ENCODE measurements at places on chromosomes 1 and 21.
A peak's percentile ranks its signal among the peaks of the same experiment; 100 is the strongest.

GRCh38 chr1:92503043-92503925, 16.6 kb upstream of the GFI1 start:
- no peak for DNase-seq

DNA sequence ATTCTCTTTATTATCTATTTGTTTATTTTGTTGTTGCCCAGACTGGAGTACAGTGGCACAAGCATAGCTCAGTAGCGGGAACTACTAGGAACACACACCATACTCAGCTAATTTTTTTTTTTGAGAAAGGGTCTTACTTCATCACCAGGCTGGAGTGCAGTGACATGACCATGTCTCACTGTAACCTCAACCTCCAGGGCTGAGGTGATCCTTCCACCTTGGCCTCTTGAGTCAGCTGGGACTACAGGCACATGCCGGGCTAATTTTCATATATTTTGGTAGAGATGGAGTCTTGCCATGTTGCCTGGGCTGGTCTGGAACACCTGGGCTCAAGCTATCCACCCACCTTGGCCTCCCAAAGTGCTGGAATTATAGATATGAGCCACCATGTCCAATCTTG, 5.3 kb upstream of the TXNIP start:
- no peak for DNase-seq

DNA sequence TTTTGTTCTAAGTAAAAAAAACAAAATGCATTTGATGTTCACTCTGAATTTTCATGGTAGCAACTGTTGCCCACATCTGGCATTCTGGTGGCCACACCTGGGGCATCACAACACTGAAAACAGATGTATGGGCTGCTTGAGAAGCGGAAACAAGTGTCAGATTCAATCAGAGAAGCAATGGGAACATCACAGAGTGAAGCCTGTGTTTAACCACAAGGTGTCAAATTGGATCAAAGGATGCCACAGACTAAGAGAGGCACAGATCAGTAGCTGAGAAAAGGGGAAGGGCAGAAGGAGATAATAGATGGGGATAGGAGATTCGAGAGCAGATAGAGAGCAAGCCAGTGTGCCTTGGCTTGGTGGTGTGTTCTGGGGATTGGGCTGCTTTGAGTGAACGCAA, 49.8 kb upstream of the MTF2 start:
- DNase-seq = no peak

GRCh38 chr1:160799641-160800040, 3.7 kb downstream of the LY9 start:
- DNase-seq = no peak

DNA sequence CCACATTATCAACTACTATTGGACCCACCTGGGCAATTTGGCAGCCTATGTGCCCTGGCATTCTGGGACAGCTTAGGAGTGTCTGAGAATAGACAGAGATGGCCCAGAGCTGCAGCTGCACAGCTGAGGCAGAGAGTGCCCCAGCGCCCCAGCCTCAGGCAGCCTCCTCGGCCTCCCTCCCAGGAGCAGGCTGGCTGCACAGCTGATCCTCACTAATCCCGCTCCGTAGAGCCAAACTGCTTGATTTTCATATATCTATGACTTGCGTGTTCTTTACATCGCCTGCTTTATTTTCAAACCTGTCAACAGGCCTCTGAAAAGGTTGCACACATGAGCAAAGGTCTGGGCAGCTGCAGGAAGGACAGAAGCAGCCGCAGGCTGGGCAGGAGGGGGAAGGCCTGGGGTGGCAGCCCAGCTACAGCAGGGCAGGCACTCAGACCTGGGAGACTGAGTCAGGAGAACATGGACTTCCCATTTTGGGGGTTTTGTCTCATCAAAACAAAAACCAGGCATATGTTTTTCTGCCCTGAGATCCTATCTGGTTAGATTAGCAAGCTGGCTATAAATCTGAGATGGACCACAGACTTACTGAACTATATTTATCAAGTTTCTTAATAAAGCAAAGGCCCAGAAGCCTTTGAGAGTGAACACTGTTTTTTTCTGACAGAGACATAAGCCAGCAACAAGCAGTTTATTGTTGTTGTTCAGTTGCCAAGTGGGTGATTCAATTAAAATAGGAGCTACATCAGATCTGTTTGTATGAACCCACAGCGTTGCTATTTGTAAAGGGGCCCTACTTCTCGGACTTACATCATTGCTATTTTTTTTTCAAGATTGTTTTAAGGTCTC, 301.8 kb upstream of the DUSP10 start:
- peak; percentile 97 for DNase-seq

GRCh38 chr1:168979276-168979675, 127.2 kb upstream of the ATP1B1 start:
- no peak for DNase-seq

GRCh38 chr1:62438163-62438562, 1.3 kb downstream of the USP1 start:
- peak; percentile 6 for DNase-seq

DNA sequence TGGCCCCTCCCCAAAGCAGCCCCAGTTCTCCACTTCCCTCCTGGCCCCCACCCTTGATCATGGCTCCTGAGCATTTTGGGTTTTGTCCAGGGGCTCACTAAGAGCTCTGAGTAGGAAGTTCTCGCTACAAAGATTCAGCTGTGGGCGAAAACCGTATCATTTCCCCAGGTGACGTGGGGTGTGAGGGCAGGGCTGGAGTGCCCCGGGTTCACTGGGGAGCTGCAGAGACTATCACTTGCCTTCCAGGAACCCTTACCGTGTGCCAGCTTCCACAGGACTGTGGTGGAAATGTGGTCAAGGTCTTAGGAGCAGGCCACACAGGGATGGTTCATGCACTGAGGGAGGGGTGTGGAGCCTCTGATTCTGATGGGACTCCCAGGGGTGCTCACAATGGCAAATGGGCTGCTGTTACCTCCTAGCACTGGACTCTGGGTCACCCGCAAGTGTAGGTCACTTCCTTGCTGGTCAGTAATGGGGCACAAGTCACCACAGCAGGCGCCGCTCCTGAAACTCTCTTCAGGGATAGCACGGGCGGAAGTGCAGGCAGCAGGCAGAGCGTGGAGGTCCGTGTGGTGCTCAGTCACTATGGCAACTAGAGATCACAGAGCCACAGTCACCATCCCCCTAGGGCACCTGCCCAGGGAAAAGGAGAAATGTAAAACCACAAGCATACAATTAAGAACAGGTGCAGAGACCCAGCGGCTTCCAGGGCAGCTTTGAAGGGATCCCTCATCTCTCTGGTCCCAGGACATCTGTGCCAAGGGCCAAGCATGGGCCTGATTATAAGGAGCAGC, 35.4 kb downstream of the RSPH1 start:
- DNase-seq = no peak

DNA sequence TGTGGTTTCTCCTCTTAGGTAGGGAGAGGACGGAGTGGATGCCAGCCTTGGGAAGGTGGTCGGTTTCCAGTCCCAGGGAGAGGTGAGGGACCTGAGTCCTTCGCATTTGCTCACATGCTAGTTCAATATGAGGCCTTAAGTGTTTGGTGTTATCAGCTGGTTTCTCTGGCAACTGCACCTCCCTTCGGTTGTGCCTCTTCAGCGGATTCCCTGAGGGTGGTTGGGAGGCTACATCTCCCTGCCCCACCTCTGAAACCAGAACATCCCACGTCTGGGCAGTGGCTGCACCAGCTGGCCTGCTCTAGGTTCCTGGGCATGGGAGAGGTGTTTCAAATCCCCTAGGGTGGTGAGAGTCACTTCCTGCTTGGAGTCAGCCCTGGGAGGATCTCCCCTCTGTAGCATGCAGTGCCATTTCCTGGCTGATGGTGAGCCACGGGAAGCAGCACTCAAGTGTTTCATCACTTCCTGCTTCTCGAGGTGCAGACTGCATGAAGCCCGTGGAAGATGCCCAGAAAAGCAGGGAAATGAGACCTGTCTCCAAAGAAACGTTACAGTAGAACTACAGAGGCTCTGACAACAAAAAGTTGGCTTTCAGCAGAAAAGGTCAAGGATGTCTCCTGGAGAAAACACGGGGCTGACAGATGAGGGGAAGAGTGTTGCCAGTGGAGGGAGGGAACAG, 4.5 kb downstream of the TMEM125 start:
- peak; percentile 81 for DNase-seq

GRCh38 chr1:61255358-61255703, 173.0 kb downstream of the NFIA start:
- peak; percentile 40 for DNase-seq

GRCh38 chr1:98077691-98078090, 156.9 kb upstream of the DPYD start:
- DNase-seq = no peak

GRCh38 chr1:208243967-208244916, at the start of gene PLXNA2:
Gene PLXNA2, minus strand, starts transcription at chr1:208244384. Its CDS starts 26,462 bp downstream, at chr1:208217922.
- peak; percentile 67 for DNase-seq

GRCh38 chr1:211638689-211639101, 36.7 kb downstream of the NEK2 start:
- peak; percentile 68 for DNase-seq

GRCh38 chr1:61245696-61246400, 163.5 kb downstream of the NFIA start:
- no peak for DNase-seq

GRCh38 chr1:183776731-183777130, 28.2 kb upstream of the RGL1 start:
- no peak for DNase-seq

GRCh38 chr1:95080879-95081278, 8.1 kb upstream of the ALG14 start:
- no peak for DNase-seq

- no peak for DNase-seq
Observed at GRCh38 chr1:196890668-196891067, 2.8 kb downstream of the CFHR4 start.

DNA sequence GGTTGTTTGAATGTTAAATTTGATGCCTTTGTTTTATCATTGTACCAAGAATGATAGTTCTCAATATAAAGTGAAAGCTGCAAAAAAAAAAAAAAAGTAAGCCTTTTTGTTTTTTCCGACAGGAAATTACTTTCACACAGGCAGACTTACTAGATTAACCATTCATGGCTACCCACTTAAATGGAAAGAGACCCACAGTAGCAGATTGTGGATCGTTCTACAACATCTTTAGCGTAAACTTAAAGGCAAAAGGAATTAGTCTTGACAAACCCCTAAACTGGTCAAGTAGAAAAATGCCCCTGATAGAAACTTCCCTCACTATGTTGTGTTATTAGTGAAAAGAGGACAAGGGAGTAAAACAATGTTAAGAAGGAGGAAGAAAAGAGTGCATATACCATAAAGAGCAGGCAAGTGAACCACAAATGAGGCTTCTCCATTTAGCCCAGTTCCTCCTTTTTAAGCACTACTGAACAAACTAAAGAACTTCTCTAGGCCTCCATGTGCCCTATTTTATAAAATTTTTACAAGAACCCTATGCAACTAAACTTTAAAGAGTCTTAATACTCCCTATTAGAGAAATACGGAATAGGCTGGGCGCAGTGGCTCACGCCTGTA, 1560.3 kb downstream of the MRPL39 start:
- no peak for DNase-seq

DNA sequence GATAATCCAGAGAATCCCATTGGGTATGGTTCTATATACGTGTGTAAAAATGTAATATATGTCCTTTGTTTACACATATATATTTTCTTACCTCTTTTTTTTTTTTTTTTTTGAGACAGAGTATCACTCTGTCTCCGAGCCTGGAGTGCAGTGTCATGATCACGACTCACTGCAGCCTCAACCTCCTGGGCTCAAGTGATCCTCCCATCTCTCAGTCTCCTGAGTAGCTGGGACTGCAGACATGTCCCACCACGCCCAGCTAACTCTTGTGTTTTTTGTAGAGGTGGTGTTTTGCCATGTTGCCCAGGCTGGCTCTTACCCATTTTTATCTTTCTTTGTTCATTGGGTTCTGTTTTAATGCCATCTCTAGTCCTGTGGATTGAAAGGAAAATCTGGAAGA, 59.5 kb downstream of the ZBTB17 start:
- no peak for DNase-seq

- no peak for DNase-seq
Observed at GRCh38 chr1:108533351-108534083, 26.4 kb upstream of the EEIG2 start.
